ENCODE measurements at places on chromosomes 1 and 21.

DNA sequence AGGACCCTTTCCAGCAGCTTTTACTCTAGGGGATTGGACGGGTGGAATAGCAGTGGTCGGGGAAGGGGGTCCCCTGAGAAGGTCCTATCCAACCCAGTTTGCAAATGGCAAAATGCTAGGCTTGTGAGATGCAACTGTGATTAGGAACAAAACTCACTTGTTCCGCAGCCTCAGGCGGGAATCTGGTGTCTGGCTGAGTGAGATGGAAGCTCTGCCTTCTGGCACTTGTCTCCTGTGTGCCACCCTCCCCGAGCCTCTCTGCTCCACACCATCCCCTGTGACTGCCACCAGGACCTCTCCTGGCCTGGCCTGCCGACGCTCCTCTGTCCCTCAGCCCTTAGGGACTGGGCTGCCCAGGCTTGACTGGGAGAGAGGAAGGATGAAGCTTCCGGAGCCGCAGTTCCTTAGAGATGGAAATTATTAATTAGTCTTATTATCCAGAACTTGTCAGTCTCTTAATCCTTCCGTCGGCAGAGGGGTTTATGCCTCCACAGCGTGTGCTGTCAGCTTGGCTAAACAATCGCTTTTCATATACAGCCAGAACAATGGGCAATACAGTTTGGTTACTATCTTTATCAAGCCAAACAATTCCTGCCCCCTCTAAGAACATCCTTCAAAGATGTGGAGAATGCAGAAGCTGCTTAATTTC lies 292.8 kb upstream of the VAMP3 start:
- no peak for DNase-seq

DNA sequence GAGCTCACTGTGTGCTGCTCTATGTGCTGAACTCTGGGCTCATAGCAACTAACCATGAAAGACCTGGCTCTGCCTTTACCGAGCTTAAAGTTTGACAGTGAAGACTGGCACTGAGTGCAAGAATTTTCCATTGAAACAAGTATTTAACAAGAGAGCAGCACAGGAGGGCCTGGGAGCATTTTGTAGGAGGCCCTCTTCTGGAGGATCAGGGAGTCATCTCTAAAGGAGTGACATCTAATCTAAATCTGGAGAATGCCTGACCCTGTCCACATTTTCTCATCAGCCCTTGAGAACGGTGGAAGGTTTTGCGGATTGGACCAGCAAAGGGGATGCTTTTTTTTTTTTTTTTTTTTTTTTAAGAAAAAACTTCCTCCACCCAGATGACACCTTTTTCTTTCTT lies 150.8 kb downstream of the ROR1 start:
- DNase-seq, result no peak

GRCh38 chr1:15727424-15727823 lies 8.6 kb upstream of the SLC25A34 start:
- no peak for DNase-seq

DNA sequence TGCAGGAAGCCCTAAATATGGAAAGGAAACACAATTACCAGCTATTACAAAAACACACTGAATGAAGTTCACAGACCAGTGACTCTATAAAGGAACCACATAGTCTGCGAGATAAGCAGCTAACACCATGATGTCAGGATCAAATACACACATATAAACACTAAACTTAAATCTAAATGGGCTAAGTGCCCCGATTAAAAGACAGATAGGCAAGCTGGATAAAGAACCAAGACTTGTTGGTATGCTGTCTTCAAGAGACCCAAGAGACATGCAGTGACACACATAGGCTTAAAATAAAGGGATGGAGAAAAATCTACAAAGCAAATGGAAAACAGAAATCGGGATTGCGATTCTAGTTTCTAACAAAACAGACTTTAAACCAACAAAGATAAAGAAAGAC lies 121.9 kb downstream of the SLC5A9 start:
- DNase-seq, result no peak

GRCh38 chr1:12015001-12015491 lies 4.3 kb upstream of the MIIP start:
- DNase-seq, result no peak

DNA sequence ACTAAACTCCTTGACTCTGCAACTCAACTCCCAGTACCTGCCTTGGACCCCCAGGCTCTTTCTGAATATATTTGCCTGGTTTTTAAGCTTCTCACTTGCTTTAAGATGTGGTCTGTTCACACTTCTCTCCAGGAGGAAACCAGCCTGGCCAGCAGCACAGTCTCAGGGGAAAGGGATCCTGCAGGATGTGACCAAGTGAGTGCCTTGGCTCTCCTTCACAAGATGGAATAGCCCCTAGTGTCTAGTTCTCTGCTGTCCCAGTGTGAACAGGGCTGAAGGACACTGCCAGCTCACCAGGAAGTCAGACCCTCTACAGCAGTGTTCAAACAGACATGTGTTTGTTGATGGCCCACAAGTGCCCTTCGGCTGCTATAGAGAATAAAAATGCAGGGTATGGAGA lies 32.9 kb downstream of the CD244 start:
- peak; percentile 85 for DNase-seq

DNA sequence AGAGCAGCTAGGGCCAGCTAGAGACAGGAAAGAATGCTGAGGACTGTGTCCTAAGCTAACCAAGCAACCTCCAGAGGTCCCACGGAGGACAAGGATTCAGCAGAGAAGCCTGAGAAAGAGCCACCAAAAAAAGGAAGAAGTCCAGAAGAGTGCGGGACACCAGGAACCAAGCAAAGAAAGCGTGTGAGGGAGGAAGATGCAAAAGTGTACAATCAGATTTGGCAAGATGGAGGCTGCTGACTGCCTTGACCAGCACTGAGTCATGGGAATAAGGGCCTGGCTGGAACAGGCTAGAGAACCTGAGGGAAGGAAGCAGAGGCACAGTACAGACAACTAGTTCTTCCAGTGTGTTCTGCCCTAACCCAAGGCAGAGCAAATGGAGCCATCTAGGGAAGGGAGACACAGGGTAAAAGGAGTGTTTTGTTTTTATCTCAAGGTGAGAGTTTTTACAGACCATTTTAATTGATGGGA lies 18.5 kb downstream of the TP53BP2 start:
- DNase-seq, result no peak

DNA sequence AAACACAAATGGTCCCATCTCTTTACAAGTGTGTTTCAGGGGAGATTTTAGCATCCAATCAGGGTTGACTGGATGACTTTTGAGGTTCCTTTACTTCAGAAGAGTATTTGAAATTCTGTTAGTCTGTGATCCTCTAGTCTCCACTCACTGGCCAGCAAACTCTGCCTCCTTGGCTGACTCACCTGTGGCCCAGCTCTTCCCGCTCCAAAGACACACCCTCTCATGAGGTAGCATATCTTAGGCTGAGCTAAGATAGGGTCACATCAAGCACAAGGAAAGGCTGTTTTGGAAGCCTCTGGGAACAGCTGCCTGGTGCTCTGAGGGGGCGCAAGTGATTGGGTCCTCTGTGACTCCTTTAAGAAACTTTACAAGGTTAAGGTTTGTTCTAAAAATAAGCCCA lies 102.3 kb upstream of the FGGY start:
- no peak for DNase-seq

DNA sequence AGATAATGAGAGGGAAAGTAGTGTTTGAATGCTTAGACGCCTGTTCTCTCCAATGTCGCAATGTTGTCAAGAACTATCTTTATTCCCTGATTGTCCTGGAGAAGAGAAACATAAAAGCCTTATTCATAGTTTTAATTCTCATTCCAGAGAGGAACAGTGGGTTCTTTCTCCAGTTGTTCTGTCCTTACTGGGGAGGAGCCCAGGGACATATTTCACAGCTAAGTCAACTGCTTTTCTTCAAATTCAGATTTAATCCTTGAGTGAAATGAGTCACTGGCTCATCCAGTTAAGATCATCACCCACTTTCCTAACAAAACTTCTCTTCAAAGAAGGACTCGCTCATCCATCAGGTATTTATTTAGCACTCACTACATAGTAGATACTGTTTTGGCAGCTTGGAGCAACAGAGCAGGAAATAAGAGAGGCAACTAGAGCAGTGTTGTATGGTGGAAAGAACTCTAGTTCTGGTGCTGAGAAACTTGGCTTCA lies 365.7 kb upstream of the USP24 start:
- DNase-seq, result no peak

DNA sequence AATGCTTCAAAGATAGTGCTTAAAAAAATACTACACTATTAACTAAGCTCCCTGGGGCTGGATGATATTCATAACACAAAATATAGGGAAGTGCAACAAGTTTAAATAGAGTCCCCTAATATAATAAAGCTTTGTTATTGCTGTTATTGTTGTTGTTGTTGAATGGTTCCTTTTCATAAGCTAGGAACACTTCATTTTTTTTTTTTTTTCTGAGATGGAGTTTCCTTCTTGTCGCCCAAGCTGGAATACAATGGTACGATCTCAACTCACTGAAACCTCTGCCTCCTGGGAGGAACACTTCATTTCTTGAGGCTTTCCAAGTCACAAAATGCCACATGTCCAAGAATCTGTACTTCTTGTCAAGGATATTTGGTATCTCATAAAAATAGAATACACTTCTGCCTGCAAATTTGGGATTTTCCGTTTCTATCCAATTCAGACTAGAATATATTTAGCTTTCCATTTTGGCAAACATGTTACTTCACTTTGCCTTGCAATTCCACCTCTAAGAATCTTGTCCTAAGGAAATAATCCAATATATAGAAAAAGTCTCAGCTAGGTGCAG lies 21.1 kb downstream of the WDR47 start:
- no peak for DNase-seq

GRCh38 chr1:198234520-198235251 lies 77.9 kb downstream of the NEK7 start:
- DNase-seq, result no peak

- DNase-seq, result no peak
Observed at GRCh38 chr1:31487143-31487542, 74.1 kb downstream of the SERINC2 start.

DNA sequence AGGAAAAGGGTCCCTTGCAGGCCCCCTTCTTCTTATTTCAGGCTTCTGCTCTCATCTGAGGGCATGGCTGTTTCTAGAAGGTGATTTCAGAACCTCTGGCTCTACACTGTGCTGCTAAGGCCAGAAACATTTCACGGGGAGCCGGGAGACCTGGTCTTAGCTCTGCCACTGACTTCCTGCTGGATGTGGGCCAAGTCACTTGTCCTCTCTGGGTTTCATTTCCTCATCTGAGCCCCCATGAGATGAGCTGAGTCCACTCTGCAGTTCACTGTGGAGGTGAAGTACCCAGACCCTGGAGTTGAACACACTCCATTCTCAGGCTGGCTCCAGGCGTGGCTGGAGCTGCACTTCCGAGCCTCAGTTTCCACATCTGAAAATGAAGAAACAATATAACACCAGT lies 2.1 kb downstream of the PADI1 start:
- DNase-seq, result peak; percentile 32

DNA sequence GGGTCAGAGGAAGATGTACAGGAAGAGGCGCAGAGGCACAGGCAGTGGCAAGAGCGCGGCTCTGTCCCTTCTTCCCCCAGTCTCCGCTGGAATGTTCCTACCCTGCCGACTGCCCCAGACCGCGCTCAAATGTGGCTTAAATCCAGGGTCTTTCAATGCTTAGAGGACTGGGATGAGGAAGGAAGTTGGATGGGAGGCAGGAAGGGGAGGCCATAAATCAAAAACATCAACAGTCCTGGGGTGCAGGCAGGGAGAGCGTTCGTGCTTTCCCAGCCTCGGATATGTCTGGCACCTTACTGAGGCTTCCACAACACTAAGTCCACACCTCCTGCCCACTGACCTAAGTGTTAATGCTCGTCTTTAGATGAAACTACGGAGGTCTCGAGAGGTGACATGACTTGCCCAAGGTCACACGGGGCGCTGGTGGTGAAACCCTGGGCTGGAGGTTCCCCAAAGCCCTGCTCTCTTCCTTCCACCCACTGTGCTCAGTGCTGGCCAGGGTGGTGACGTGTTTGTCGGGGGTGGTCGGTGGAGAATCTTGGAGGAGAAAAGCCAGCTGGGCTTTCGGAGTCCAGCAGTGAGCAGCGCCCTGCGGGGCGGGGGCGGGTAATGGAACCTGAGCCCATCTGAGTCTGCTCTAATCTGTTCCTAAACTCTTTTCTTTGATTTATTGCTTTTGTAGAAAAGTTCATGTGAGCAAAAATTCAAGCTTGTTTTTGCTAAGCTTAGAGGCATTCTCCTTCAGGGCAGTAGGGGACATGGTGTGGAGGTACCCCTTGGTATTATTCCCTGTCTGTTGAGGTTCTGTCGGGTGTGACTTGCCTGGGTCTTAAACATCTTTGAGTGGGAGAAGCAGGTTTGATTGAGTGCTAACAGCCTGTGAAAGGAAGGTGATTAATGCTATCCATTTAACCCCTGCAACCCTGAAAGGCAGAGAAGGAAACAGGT lies 708 bp downstream of the CDA start:
- no peak for DNase-seq

GRCh38 chr1:206826394-206826793 lies 39.0 kb upstream of the IL20 start:
- DNase-seq, result no peak
